Smooth muscle cell of the brain vasculature (primary cell): ENCODE measurements at places on chromosomes 12 and 14.

DNA sequence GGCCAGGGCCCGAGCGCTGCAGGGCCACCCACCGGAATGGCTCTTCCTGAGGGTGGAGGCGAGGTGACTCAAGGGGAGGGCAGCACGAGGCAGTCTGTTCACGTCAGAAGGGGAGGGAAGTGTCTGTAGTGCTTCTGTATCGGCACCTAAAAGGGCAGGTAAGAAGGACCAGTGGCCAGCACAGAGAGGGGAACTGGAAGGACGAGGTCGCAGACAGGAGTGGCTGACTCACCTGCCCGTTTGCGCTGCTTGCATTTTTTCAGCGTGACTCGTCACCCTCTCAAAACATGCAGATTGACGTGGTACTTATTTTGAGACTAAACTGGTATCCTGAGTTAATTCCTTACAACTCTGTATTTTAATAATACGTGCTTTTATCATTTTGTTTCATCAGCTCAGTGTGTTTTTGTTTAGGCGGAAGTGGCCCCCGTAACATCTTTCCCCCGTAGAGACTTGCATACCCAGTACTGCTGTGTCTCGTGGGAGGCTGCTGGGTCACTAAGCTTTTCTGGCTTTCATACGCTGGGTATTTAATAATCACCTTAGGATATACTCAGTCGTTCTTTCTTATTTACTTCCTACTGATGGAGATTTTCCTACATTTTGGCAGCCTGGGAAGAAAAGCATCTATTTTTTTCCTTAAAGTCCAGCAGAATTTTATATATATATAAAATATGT is 26.4 kb downstream of the SFSWAP start:
- DNase-seq: no peak

GRCh38 chr14:47442211-47442610 is 233.2 kb downstream of the MDGA2 start:
- DNase-seq: no peak

DNA sequence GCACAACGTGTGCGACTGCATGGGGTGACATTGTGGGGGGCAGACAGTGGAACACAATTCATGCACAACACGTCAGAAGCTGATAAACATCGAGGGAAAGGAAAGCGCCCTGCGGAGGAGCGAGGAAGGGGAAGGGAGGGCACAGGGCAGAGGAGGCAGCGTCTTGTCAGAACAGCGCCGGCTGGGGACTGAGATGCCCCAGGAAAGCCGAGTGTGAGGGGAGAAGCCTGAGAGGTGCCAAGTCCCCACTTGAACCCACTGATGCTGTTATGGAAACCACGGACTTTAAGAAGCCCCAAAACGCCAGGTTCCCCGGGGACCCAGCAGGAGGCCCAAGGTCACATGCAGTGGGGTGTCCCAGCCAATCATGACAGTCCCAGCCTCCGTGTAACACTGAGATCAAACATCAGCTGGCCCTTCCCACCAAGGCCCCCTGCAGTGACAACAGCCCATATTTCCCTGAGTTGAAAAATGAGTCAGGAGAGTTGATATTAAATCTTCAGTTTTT is 70.0 kb downstream of the GALNT9 start:
- DNase-seq: peak; percentile 32

DNA sequence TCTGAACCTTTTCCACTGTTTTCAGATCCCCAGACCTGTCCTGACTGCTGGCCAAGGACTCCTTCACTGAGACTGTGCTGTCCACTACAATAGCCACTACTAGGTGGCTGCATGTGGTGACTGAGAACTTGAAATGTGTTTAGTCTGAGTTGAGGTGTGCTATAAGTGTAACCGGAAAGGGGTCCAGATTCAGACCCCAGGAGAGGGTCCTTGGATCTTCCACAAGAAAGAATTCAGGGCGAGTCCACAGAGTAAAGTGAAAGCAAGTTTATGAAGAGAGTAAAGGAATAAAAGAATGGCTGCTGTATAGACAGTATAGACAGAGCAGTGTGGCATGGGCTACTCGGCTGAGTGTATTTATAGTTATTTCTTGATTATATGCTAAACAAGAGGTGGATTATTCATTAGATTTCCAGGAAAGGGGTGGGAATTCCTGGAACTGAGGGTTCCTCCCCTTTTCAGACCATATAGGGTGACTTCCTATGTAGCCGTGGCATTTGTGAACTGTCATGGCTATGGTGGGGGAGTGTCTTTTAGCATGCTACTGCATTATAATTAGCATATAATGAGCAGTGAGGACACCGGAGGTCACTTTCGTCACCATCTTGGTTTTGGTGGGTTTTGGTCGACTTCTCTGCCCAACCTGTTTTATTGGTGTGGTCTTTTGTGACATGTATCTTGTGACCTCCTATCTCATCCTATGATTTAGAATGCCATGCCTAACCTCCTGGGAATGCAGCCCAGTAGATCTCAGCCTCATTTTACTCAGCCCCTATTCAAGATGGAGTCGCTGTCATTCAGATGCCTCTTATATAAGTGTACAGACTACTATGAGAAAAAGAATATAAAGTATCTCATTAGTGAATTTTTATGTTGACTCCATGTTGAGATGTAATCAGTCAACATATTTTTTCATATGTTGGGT is 70.0 kb upstream of the SRSF5 start:
- no peak for DNase-seq

DNA sequence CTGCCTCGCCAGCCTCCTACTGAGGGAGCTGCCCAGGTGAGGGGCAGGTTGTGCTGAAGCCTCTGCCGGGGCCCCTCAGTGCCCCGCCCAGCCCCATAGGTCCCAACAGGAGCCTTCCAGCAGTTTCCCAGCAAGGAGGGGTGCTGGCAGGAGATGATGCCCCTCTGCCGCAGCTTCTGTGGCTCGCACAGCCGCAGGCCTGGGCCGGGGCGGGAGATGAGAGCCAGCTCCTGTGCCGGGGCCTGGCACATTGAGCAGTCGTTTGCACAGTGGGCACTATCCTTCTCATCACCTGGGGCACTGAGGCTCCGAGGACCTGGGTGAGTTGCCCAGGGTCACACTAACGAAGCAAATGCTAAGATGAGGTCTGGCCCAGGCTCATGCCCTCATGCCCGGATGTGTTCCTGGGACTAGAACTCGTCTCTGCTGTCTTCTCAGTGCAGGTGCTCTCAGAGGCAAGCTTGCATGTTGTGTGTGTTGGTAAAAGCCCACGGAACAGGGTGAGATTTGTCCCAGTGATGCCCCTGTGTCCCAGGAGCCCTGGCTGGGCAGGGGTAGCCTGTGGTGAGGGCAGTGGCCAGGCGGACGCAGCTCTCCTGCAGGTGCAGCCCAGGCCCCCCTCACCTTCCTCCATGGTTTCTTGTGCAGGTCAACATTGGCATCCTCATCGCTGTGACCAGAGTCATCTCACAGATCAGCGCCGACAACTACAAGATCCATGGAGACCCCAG is 177.5 kb downstream of the ADGRD1 start:
- no peak for DNase-seq

DNA sequence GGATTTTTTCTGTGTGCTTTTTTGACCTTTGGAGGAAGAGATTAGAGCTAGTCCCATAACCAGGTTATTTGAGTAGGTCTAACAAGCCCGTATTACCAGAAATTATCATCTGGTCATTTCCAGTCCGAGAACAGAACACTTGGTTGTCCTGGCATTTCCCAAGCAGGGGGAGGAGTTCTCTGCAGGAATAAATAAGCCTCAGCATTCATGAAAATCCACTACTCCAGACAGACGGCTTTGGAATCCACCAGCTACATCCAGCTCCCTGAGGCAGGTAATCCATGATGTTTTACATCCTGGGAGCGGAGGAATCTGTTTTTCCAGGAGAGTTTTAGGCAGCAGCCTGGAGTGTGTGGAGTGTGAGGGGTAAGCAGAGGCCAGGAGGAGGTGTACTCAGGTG is at the start of gene SERPINA3:
TSS of gene SERPINA3 (plus strand) at position 218 of the 400 bp plus-strand sequence. CDS start 2,051 bp downstream, outside the sequence.
- DNase-seq: no peak

DNA sequence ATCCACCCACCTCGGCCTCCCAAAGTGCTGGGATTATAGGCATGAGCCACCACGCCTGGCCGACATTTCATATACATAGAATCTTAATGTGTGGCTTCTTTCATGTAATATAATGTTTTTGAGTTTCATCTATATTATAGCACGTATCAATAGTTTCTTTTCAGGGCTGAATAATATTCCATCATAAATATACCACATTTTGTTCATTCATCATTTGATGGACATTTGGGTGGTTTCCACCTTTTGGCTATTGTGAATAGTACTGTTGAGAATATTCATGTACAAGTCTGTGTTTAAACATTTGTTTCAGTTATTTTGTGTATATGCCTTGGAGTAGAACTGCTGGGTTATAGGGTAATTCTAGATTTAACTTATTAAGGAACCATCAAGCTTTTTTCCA is 12.0 kb downstream of the ACVR1B start:
- no peak for DNase-seq

GRCh38 chr12:101927999-101928398 is 50.6 kb downstream of the DRAM1 start:
- no peak for DNase-seq

DNA sequence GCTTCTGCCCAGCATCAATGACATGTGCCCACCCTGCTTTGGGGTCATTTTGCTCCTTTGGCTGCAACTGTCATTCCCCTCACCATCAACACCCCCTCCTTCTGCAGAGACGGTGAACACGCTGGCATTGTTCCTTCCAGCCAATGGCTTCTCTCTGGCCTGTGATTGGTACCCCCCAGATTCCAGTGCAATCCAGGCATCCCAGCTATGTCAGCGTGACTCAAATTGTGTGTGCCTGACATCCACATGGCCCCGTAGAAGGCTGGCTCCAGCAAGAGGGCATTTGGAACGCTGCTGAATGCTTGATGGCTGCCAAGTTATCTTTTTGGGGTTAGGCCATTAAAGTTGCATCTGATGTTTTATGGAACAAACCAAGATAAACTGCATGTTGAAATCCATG is 21.0 kb upstream of the CCND2 start:
- DNase-seq: no peak

DNA sequence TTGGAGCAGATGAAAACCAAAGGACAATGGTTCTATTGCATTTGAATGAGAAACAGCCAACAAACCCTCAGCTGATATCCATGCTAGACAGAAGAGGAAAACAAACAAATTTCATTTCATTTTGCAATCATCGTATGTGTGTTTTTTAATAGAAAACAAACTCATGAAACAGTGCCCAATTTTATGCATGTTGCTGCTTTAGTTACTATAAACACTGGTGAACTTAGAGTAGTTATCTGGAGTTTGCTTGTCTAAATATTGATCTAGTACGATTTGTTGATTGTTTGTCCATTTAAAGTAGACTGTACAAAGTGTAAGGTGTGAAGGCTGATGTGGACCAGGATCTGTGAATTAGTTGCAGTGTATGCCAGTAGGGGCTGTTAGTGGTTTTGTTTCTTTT is 166.6 kb downstream of the KITLG start:
- no peak for DNase-seq

- no peak for DNase-seq
Measured at GRCh38 chr12:96084624-96085023, 49.2 kb upstream of the LTA4H start.

- DNase-seq: no peak
Measured at GRCh38 chr12:26088998-26089397, 35.8 kb downstream of the BHLHE41 start.

- peak; percentile 83 for DNase-seq
Measured at GRCh38 chr14:100078997-100079725, 13.9 kb downstream of the EVL start.

GRCh38 chr14:32808644-32809043 is 130.0 kb upstream of the NPAS3 start:
- peak; percentile 67 for DNase-seq

DNA sequence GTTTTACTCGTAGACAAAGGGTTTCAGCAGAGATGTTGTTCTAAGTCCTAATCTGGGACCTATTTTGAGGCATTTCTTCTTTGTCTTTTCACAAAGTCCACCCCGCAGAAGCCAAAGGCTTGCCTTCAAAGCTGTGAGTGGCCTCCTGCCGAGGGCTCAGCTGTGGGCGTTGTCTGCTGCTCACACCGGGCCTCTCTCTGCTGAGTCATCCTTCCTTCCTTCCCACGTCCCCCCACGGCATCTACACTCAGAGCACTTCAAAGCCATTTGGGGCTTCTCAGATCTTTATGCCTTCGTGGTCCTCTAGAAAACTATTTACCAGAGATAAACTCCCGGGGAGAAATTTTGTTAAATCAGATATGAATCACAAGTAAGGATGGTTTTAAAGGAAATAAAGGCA is 115.9 kb upstream of the TMPO start:
- peak; percentile 61 for DNase-seq

DNA sequence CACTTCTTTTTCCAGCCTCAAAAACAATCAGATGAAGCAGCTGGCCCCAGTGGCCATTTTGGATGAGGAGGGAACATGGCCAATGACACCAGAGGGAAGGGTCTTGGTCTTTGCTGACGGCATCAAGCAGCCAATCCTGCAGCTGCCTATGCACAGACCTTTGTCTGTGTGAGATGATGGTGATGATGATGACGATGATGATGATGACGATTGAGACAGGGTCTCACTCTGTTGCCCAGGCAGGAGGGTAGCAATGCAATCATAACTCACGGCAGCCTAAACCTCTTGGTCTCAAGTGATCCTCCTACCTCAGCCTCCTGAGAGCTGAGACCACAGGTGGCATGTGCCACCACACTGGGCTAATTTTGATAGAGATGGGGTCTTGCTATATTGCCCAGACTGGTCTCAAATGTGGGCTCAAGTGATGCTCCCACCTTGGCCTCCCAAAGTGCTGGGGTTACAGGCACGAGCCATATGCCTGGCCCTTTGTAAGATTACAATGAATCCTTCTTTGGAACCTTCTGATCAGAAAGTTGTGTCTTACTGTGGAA is 26.5 kb upstream of the NCOR2 start:
- no peak for DNase-seq

DNA sequence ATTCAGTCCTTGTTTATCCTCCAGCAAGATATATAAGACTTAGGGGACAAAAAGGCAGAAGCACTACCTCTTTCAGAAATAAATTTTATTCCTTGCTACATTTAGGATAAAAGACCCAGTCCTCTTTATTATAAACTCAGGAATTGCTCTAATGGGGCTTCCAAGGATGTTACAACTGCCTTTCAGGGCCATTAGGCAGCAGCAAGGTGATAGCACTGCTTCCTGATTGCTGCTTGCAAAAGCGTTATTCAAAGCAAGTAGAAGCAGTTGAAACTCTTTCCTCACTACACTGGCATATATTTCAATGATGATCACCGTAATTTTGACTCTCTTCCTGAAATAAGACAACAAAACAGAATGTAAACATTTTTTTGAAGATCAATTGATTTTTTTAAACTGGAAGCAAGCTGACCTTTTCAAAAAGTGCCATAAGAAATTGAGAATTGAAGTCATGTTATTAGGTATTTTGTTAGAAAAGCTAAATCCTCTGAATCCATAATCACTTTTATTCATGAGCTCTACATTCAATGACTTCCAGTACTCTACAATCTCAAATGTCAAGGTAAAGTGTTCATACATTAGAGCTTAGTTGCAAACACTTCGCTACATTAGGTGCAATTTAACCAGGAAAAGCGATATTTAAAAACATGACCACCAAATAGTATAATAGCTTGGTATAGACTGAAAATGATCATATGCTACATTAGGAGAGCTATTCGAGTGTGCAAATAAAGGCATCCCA is 233.4 kb upstream of the SYT10 start:
- no peak for DNase-seq

DNA sequence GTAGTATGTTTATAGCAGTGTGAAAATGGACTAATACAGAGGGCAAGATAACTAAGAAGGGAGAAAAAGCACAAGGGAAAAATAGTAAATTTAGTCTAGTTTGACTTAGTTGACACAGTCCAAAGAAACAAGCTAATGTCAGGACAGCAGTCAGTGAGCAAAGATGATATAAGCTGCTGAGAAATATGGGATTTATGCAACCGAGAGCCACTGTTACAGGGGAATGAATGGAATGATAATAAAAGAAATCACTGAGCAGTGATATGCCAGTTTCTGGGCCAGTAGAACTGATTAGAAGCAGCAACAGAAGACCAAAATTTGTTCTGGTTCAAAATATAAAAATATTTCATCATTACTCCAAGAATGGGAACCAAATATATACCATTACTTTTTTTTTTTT is 60.1 kb downstream of the R3HDM2 start:
- no peak for DNase-seq
